Fibroblast of the conjunctiva (primary cell): ENCODE measurements at places on chromosomes 6 and 20.

DNA sequence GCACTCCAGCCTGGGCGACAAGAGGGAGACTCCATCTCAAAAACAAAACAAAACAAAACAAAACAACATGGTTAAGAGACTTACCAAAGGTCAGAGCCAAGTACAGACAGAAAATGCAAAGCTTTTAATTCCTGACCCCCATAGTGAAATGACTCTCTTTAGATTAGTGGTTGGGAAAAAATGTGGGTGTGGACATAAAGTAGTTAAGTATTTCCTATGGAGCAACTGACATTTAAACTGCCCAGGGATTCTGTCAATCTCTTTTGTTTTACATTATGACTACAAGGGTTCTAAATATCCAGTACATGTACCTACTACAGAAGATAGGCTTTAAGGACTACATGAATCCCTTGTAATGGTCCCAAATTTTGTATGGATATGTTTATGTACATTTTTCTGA is 75.1 kb downstream of the IRAK1BP1 start:
- no peak for DNase-seq

DNA sequence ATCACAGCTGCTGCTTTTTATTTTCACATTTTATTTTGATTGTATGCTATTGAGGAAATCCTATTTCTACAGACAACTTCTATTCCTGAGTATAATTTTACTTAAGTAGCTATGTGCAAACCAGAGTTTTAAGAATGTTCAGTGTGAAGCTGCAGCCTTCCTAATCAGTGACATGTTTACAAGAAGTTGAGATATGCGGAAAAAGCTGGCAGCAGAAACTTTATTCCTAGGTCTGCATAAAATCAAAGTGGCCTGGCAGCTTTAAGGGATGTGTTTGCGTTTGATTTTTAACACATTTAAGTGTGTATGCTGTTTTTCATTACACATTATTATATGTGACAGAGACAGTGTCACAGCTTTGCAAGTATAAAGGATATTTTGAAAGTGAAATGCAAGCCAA is 26.3 kb downstream of the MAPK14 start:
- DNase-seq: no peak

DNA sequence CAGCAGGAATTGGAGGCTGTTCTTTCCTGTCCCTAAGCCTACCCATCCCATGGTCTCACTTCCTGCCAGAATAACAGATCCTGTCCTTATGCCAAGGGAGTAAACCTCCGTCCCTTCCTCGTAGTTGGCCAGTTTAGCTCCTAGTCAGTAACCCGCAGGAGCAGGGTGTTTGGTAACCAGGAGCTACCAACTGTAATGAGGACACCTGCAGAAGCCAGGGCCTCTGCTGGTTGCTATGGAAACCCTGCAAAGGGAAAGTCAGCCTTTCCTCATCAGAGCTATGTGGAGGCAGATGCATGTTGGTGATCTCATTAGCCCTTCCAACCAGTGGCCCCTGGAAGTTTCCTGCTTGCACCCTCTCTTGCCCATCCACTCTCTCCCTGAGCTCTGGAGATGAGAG is 368.2 kb upstream of the SULF2 start:
- no peak for DNase-seq

DNA sequence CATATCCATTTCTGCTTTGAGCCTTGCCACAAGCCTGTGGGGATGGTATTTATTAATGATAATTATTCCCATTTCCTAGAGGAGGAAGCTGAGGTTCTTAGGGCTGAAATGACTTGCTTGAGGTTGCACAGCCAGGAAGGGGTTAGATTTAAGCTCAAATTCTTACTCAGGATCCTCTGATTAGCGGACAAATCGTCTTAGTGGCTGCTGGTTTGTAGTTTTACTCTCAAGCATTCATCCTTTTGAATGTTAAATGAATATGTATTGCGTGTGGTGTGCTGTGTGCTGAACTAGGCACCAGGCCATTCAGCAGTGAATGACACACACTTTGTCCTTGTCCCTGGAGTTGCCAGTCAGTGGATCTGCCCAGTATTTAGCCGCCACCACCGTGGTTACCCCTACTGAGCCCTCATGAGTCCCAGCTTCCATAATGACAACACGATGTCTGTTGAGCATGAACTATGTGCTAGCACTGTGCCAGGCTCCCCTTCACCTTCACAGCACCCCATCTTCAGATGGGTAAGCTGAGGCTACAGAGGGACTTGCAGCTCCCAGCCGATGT is 10.0 kb downstream of the PACSIN1 start:
- no peak for DNase-seq
